ENCODE measurements at places on chromosomes 5 and 9. TPM values are rescaled to one million over a fixed set of nuclear protein-coding genes. Genes with fewer than 3 reads are reported as not detected.

DNA sequence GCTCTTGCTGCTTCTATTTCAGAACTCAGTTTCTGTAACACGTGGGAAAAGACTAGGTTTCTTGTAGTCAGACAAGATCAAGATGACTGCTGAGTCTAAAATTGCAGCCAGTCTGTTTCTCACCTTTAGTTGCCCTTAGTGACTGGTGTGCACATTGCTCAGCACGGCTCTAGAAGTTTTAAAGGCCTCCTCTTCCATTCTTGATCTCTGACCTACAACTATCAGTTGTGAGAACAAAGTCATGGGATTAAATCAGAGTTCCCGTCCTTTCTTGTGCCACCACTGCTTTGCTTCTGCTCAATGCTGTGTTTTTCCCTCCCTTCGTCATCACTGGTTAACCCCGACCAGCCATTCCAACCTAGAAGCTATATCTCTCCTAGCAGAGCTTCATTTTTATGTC is 52.8 kb downstream of the GDA start:
- no peak for DNase-seq

DNA sequence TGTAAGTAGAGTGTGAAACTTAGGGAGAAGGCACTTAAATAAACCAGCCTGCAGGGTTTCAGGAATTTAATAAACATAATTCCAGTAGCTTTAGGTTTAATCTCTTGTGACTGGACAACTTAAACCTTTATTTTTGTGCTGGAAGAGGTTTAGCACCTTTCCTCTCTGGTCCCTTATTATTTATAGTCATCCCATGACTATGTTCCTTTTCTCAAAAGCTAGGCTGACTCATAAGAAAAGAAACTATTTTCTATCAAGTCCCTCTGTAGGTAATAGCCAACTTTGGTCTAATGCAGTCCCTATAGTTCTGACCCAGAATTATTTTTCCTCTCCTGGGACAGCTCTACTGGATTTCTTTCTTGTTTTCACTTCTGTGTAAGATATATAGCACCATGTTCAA is 588.9 kb downstream of the NR2F1-AS1 start:
- DNase-seq = no peak

GRCh38 chr9:90890146-90890810 is 88.7 kb downstream of the SYK start:
- DNase-seq = peak; percentile 76

- no peak for DNase-seq
Observed at GRCh38 chr9:133088146-133088750, 26.5 kb downstream of the CEL start.

DNA sequence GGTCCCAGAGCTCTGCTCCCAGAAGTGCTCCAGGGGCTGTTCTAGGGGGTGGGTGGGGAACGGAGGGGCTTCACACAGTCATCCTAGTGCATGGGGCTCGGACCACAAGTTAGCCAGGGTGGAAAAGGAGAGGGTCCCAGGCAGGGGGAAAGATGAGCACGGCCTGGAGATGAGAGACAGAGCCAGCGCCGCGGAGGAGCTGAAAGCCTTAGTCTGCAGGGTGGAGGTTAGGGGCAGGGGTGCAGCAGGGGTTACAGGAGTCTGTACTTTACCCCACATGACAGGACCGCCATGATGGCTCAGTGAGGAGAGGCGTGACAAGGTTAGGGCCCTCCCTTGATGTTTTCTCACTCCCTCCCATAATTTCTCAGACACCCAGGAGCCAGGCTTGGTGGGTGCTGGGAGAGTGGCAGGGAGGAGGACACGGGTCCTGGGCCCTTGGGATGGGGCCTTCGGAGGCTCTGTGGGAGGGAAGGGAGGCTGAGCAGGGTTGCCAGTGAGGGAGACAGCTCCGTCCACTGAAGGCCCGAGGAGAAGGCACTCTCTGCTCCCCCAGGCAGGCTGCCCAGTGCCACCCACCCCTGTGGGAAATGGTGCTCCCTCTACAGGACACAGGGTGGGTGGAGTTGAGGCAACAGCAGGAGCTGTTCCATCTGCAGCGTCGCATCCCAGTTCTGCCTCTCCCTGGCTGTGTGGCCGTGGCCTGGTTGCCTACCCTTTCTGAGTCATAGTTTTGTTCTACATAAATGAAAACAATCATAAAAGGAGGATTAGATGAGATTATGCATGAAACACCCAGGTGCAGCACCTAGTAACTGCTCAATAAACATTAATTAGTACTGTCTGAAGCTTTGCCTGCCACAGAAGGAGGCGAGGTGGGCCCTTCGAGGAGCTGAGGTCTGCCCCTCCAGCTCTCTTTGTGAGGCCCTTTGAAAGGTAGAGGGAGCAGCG is 66.2 kb downstream of the NDST1 start:
- DNase-seq = peak; percentile 70

- DNase-seq = no peak
Observed at GRCh38 chr5:144169904-144170275, 569 bp downstream of the YIPF5 start.

DNA sequence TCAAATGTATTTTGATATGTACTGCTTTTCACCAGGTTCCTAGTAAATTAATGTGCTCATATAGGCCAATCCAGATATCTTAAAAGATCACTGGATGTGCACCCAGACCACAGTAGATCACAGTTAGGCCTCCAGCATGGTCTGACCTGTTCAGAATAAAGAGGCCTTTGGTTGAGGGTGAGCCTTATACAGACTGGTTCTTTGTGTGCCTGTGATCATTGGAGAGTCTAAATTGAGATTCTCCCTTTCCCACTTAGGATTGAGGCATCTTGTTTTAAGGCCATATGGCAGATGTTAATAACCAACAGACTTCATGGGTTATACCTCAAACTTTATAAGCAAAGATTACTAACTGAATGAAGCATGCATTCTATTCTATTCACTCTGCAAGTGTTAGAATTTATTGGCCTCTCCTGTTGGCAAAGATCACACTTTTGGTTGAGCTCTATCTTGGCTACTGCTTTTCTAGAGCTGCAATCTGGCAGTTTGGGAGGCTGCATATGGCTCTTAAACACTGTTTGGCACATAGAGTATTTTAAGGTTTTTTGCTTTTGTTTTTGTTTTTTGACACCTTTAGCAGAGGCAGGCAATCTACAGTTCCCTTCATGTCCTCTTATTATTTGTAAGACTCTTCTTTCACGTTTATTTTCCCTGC is 8.5 kb downstream of the CHSY3 start:
- no peak for DNase-seq

DNA sequence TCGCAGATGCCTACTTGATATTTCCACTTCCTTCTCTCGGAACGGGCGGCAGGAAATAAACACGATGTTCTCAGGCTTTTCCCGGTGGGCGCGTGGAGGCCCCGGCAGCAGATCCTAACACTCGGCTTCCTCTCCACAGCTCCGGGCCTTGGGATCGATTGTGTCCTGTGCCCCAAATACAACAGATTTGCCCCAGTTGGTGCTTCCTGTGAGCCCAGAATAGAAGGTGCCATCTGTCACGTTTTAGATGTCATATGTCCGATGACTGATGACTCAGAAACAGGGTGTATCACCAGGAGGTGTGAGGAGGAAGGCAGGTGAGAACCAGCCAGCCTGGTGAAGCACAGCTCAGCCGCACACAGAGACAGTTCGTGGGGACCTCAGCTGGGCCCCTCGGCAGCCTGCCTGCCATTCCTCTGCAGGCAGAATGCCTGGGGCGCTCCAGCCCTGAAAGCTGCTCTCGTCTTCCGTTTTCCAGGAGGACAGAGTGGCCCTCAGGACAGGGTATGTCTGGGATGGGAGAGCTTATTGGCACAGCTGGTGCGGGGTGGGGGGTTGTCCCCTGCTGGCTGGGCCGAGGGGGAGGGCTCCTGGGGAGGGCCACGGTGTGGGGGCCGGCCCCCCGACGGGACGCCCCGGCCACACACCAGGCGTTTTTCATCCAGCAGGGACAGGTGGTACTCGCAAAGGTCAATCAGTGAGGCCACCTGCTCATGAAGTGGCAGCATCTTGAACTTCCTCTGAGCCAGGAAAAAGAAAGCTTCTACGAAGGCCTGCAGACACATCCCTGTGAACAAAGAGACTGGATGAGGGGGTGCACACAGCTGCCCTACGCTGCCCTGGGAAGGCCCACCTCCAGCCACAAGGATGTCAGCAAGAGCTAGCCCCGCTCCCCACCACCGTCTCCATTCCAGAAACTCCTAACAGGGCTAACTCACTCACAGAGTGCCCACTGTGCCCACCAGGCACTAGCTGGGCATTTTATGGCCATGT is 171.0 kb downstream of the DAB2IP start:
- peak; percentile 48 for DNase-seq

DNA sequence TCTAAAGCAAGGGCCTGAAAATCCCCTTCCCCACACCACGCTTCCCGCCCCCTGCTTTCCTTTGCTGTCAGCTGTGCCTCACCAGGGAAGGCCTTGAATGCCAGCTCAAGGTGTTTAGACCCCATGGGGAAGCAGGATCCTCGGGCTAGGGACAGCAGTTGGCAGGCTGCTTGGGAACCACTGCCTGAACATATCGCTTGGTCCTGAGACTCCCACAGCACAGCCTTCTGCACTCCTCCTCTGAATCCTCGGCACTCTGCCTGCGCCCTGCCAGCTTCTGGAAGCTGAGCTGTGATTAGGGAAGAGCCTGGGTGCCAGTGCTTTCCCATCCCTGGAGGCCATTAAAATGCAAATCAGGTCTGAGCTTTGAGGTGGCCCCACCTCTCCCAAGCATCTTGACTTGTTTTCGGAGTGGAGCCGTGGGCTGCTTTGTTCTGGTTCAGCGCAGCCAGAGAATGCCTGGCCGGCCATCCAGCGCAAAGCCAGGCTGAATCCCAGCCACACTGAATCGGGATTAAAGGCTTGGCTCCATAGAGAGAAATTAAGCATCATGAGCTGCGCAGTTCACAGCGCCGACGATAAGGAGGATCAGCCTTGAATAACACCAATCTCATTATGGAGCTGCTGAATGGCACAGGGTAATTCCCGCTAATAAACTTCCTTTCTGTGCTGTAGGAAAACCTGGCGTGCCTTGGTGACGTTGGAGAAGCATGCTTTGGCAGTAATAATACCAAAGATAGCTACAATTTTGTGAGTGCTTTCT is 40.0 kb downstream of the AMBP start:
- peak; percentile 71 for DNase-seq

DNA sequence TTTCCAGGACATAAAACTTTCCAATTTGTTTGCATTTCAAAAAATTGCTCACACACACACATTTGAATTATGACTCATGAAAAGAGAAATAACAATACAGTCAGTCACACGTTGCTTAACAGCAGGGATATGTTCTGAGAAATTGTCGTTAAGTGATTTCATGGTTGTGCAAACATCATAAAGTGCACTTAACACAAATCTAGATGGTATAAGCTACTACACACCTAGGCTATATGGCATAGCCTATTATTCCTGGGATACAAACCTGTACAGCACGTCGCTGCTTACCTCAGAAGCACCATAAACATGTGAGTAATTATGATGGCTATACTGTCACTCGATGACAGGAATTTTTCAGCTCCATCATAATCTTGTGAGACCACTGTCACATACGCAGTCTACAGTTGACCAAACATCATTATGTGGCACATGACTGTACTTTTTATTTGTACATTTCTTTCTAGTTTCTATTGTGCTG is 378.2 kb downstream of the ACTL7B start:
- DNase-seq = no peak

GRCh38 chr5:51279983-51280706 is 103.1 kb upstream of the ISL1 start:
- peak; percentile 52 for DNase-seq

GRCh38 chr9:120510816-120511215 is 69.2 kb downstream of the CDK5RAP2 start:
- no peak for DNase-seq

- DNase-seq = no peak
Observed at GRCh38 chr9:132018957-132019405, 60.7 kb downstream of the MED27 start.

DNA sequence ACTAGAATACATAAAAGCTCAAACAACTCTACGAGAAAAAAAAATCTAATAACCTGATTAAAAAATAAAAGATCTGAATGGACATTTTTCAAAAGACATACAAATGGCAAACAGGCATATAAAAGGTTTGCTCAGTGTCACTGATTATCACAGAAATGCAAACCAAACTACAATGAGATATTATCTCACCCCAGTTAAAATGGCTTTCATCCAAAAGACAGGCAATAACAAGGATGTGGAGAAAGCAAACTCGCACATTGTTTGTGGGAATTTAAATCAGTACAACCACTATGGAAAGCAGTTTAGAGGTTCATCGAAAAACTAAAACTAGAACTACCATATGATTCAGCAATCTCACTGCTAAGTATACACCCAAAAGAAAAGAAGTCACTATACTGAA is 20.8 kb downstream of the UGT3A2 start:
- DNase-seq = no peak

DNA sequence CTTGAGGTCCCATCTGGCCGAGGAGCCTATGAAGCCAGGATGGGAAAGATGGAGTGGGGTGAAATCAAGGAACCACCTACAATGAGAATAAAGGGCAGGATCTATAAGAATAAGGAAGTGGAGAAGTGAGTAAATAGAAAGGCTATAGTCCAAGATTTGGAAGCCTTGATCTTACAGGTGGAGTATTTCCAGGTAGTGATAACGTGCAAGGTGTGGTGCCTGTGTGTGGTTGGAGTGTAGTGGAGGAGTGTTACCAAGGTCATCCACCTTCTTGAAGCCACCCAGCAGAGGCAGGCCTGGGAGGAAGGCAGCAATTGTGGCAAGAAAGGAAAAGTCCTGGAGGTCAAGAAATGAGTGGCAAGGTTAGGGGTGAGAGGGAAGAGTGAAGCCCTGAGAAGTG is 72.9 kb downstream of the IQGAP2 start:
- DNase-seq = no peak

GLRX gene
- total RNA-seq = 18.9 TPM

ST8SIA4 gene
- 49.4 TPM for total RNA-seq

FCN2 gene
- not detected for total RNA-seq

PCDHGA4 gene
- 0.80 TPM for total RNA-seq

CER1 gene
- 694 TPM for total RNA-seq

EPB41L4B gene
- 6.9 TPM for total RNA-seq

UNC13B gene
- 47.7 TPM for total RNA-seq

SPINK4 gene
- 1.3 TPM for total RNA-seq

DBH gene
- not detected for total RNA-seq

BNC2 gene
- 12.2 TPM for total RNA-seq

CDKN2B gene
- total RNA-seq = 11.4 TPM

SLC1A3 gene
- 4.2 TPM for total RNA-seq

CARTPT gene
- total RNA-seq = not detected
